Epithelial cell of esophagus (primary cell): ENCODE measurements at places on chromosomes 11 and 22.

DNA sequence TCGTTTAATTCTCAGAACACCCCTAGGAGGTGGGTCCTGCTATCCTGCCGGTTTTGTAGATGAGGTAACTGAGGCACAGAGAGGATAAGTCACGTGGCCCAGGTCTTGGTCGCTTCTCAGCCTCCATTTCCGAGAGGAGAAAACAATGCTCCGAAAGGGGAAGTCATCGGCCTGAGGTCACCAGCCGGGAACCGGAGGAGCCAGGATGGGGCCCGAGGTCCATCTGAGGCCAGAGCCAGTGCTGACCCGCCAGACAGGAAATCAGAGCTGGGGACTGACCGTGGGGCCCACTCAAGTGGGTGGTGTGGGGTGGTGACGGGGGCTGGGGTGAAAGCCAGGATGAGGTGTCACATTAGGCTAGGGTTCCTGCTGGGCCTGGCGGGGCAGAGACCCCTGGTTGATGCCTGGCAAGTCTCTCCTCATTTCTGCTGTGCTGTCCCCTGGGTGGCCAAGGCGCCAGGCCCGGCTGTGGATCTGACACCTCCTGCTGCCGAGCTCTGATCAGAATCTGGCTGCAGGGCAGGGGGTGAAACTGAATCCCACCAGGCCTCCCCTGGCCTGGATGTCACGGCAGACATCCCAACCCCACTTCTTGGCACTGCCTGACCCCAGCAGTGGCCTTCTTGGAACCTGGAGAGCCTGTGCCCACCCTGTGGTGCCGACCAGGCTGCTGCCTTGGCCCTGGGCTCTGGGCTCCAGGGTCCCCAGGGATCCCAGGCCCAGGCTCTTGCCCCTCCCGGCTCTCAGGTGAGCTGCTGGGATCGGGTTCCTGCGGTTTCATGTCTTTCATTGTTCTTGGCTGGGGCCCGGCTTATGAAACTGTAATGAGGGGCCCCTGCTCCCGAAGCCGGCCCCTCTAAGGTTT lies 12.0 kb downstream of the TRIOBP start:
- no peak for DNase-seq

DNA sequence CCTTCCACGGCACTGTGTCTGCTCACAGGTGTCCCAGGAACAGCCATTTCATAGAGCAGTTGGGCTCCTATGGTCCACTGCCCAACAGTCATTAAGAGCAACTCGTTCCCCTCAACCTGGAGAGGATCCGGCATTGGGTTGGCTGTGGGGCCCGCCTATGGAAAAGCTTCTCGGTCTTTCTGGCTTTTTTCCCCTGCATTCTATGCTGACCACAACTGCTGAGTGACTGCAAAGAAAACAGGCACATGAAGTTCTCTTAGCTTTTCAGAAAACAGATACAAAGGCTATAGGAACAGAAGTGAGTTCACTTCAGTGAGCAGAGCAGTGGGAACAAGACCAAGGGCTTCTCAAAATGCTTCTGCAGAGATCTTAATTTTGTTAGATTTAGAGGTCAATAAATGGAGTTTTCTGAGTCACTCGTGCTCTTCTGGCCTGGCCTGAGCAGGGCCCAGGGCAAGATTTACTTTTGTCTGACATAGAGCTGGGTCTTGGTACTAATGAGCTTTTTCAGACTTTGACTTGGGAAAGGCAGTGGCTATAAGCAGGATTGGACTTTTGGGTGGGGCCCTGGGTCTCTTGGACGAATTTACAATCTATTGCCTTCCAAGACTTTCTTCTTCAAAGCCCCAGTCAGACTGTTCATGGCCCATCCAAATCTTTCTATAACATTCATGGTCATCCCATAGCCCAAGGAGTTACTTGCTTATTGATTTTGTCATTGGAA lies 13.6 kb upstream of the APOL5 start:
- DNase-seq = no peak

- no peak for DNase-seq
Observed at GRCh38 chr11:110467556-110467955, 37.8 kb downstream of the FDX1 start.

DNA sequence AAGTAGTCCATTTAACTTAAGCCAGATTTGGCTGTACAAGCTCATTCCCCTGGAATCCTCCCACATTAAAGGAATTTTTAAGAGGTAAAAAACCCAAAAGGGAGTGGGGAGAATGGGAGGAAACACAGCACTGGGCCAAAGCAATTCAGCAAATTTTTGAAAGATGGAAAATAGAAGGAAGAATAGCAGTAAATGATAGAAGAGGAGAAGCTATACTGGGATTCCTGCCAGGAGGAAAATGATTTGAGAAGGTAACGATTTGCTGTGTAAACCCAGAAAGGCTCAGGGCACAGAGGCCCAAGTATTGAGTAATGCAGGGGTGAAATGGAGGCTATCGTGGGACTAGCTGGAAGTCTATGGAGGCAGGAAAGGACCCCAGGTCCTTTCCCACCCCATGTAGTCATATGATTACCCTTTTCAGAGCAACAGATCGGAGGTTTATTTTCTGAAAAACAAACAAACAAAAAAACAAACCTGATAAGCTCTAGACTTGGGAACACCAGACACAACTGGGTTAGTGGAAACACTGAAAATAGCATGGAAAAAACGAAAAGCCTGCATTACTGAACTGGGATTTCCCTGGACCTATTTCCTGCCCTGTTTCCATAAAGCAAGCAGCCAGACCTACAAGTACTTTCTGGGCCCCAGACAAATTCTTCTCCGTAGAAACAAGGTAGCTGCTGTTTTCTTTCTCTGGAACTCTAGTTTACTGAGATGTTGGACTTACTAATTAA lies 140.0 kb downstream of the SWAP70 start:
- peak; percentile 21 for DNase-seq

- DNase-seq = no peak
Observed at GRCh38 chr22:48342016-48342415, 1485.7 kb downstream of the BRD1 start.

GRCh38 chr22:50004918-50005317 lies 7.6 kb downstream of the IL17REL start:
- no peak for DNase-seq

GRCh38 chr11:12569499-12570425 lies 104.5 kb upstream of the TEAD1 start:
- no peak for DNase-seq

DNA sequence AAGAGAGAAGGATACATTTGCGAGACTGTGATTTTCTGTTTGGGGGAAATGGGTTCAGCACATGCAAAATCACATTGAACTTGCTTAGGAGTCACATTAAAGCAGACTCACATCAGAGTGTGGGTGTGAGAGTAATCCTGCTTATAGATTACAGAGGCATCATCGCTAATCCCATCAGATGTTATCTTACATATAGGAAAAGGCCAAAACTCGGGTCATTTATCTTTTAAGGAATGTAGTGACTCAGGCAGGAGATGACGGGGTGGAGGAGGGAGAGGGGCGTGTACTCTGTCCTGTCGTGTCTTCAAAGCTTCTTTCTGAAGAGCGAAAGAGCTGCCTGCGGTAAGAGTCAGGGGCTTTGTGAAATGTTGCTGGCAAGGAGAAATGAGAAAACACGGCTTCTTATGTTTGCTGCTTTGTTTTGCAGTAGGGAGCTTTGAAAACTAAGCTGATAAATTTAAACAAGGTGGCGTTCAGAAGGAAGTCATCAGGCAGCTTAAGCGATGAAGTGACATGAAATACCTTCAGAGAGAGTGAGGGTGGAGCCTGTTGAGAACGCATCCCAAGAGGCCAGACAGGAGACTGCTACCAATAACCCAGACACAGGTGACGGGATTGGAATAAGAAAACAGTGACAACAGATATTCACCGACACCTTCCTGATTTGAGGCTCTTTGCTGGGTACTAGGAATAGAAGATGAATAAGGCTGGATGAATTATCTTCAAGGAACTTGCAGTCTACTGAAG lies 2.2 kb upstream of the C11orf16 start:
- DNase-seq = peak; percentile 73

GRCh38 chr11:57363131-57364080 lies 17.5 kb downstream of the PRG3 start:
- no peak for DNase-seq

GRCh38 chr11:33634291-33634834 lies 66.3 kb downstream of the C11orf91 start:
- DNase-seq = peak; percentile 91

- no peak for DNase-seq
Observed at GRCh38 chr11:69536406-69536805, 54.9 kb downstream of the LINC01488 start.

- DNase-seq = peak; percentile 60
Observed at GRCh38 chr11:11267312-11267711, 85.7 kb downstream of the CSNK2A3 start.

GRCh38 chr11:69499186-69499917 lies 17.9 kb downstream of the LINC01488 start:
- no peak for DNase-seq

- no peak for DNase-seq
Observed at GRCh38 chr11:112004389-112004788, 20.8 kb upstream of the DLAT start.

DNA sequence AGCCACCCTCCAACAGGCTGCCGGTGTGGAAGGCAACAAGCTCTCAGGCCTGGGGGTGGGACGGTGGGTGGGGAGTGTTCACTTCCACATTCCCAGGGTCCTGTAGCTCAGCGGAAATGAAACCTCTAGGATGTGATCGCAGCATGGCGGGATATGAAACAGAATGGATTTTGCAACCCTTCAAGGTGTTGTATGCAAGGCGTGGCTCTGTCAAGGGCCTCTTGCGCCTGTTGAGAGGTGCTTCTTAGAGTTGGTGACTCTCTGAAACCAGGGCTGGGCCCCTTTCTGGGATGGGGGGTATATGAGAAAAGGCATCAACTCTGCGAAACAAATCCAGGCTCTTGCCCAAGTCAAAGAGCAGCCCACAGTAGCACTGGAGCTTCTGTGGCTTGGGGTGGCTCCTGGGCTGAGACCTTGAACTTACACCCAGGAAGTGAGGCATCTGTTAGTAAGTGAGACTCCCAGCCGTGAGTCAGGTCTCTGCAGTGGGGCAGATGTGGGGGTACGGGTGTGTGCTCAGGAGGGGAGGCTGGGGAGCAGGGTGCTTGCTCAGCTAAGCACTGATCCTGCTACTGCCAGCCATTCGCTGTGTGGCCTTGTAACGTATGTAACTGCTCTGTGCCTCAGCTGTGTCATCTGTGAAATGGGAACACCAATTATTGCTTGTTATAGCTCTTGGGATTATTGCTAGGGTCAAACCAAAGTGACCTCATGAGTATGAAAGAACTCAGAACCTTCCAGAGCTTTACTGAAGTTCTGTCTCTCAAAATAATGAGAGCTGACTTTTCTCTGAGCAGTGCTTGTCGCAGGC lies 28.3 kb downstream of the NECTIN1 start:
- DNase-seq = peak; percentile 89

- DNase-seq = peak; percentile 30
Observed at GRCh38 chr11:62122076-62122475, 1.7 kb upstream of the INCENP start.

- DNase-seq = no peak
Observed at GRCh38 chr11:132448334-132448995, 1078.0 kb downstream of the NTM start.

GRCh38 chr11:70505761-70506657 lies 107.7 kb downstream of the CTTN start:
- no peak for DNase-seq

- no peak for DNase-seq
Observed at GRCh38 chr11:60761436-60762190, 4.9 kb downstream of the MS4A15 start.

DNA sequence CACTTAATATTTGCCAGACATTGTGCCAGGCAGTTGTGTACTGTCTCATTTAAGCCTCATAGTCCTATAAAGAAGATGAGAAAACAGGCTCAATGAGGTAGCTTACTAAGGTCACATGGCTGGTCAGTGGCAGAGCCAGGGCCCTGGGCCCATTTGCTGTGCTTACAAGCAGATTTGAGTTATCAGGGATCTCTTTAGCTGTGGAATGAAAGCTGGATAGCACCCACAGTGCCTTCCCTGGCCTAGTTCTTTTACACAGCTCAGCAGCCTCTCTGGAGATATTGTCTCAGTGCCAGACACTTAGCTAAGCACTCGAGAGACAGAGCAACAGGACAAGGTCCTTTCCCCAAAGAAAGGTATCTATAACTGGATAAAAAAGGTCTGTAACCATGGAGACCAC lies 6.1 kb downstream of the TMEM86A start:
- no peak for DNase-seq

DNA sequence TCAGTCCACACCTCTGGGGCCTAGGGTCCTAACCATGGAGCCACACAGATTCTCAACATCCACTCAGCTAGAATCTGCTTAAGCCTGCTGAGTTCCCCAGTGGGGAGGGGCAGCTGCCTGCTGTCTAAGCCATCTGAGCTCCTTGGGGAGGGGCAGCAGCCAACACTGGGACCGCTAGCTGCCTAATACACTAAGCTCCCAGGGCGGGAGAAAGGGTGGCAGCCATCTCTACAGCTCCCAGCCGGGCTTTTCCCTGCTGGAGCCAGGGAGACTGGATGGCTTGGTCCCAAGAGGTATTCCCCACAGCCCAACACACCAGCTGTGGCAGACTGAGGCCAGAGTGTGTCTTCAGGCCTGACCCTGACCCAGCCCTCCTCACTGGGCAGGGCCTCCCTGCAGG lies 217.3 kb upstream of the TMEM45B start:
- no peak for DNase-seq

GRCh38 chr11:33021937-33022336 lies 6.3 kb downstream of the DEPDC7 start:
- DNase-seq = no peak

GRCh38 chr11:33211153-33211552 lies 46.0 kb upstream of the HIPK3 start:
- no peak for DNase-seq

DNA sequence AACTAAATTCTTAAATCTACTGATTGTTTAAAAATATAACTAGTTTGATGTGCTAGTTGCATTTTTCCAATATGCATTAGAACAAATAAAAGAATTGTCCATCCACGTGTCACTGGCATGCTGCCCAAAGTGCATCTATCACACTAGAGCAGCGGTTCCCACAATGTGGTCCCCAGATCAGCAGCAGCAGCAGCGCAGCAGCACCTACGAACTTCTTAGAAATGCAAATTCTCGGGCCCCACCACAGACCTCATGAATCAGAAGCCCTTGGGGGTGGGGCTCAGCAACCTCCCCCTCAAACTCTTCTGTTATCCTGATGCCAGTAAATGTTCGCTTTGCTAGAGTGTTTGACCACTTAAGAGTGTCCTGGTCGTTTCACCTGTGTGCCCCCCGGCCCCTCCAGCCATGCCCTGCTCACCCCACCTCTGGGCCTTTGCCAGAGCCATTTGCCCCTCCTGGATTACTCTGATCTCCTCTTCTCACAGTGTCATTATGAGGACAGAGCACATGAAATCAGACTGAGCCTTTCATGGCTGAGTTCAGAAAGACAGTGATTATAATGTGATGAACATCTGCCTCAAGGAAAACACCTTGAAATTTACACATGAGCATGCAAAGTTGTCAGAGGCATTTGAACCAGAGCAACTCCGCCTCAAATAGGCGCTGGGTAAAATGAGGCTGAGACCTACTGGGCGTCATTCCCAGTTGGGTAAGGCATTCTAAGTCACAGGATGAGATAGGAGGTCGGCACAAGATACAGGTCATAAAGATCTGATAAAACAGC lies 12.6 kb upstream of the VSIG10L2 start:
- DNase-seq = no peak

DNA sequence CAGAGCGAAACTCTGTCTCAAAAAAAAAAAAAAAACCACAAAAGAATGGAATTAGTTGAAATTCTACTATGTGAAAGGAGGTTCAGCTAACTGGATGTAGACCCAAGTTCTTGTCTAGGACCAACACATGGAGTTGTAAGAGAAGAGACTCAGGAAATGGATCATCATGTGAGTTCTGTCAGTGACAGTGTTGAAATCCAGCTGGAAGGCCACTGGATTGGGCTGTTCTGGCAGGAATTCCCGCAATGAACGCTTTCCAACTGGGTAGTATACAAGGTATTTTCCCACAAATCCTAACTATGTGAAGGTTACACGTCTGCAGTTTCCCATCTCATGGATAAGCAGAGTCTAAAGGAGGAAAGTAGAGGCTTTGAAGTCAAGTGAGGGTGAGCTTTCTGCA lies 151.2 kb downstream of the MAML2 start:
- DNase-seq = no peak
